Central memory CD8-positive, alpha-beta T cell (primary cell): ENCODE measurements at places on chromosomes 5 and 9.
A peak's percentile ranks its signal among the peaks of the same experiment; 100 is the strongest.

DNA sequence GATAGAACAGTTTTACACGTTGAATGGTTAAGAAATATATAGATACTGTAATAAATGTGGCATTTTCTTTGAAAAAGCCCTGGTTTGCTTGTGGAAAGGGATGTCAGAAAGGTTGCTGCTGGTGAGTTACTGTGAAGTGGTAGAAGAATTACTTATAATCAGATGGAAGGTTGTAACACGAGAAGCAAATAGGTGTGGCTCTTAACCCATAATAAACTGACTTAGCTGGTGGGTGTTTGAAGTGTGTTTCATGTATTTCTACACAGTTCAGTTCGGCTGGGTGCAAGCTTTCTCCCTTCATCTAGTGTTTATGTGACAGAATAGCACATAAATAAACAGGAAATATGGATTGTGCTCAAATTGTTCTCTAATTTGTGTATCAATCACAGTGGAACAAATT lies 5.5 kb downstream of the CNOT6 start:
- H3K4me1 ChIP-seq, result peaks cover 18% of the 10 kb centered on the region
- peaks cover 5% of the 10 kb centered on the region for H3K36me3 ChIP-seq
- no peak for DNase-seq
- H3K27me3 ChIP-seq, result no peaks in the 10 kb centered on the region
- H3K4me3 ChIP-seq, result no peak overlapping the region

DNA sequence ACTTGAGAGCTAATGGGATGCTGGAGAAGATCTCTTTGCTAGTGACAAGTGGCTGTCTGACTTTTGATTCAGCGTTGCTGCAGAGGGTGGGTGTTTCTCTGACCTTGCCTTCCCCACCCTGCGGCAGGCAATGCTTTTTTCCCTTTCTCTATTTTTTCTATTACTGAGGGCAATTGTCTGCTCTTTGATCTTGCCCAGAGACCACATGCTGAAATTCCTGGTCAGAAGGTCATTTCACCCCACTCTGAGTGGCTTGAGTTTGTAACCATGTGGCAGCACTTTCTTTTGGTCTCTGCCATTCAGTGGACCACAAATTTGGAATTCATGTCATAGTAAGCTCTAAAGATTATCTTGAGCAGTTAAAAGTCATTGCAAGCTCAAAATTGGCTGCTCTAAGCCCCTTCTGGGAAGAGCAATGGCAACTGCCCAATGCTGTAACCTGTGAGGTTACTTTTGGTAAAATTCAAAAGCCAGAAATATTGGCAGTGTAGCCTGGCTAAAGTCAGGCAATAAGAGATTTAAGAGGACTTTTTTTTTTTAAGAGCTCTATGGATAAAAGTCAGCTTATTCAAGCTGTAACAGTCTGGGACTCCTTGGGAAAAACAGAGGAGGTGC lies 30.4 kb upstream of the MTMR12 start:
- H3K27me3 ChIP-seq, result peaks cover 15% of the 10 kb centered on the region
- no peaks in the 10 kb centered on the region for H3K4me1 ChIP-seq
- no peaks in the 10 kb centered on the region for H3K36me3 ChIP-seq
- H3K4me3 ChIP-seq, result no peak overlapping the region

DNA sequence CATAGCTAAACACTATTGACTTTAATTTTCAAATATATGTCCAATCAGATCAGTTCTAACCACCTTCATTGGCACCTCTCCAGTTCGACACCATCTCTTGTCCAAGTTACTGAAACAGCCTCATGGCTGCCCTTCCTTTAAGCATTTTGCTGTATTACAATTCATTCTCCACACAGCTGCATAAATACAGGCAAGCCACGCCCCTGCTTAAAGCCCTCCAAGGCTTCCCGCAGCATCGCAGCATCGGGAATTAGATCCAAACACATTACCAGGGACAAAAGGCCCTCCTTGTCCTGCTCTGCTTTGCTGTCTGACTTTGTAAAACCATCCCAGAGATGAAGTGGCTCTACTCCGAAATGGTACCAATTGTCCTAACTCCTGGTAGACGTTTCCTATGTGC lies 75.1 kb upstream of the RAI14 start:
- H3K27ac ChIP-seq, result no peak overlapping the region
- DNase-seq, result no peak
- H3K27me3 ChIP-seq, result peaks cover 55% of the 10 kb centered on the region

DNA sequence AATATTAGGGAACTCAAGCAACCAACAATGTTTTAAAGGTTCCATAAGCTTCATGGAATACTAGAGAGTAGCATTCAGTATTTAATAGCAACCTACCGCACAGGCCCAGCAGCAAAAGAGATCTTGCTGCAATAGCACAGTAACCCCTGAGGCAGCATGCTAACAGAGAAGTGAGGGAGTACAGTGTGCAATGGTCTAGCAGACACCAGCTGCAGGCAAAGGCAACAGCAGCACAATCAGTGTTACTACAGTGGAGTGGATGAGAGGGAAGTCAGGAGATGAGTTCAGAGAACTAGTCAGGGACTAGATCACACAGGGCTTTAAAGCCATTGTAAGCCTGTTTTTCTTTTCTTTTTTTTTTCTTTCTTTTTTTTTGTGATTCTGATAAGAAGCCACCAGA lies 2.8 kb downstream of the TICAM2 start:
- H3K4me1 ChIP-seq, result peaks cover 25% of the 10 kb centered on the region
- no peak overlapping the region for H3K4me3 ChIP-seq
- H3K36me3 ChIP-seq, result peaks cover 7% of the 10 kb centered on the region
- peak overlapping the region; percentile 14 for H3K27ac ChIP-seq
- DNase-seq, result no peak

GRCh38 chr5:60287174-60287771 lies 393.7 kb upstream of the PDE4D start:
- no peak overlapping the region for H3K4me3 ChIP-seq
- H3K36me3 ChIP-seq, result no peaks in the 10 kb centered on the region
- no peaks in the 10 kb centered on the region for H3K27me3 ChIP-seq
- DNase-seq, result no peak

- DNase-seq, result no peak
- peaks cover 30% of the 10 kb centered on the region for H3K27me3 ChIP-seq
- no peak overlapping the region for H3K4me3 ChIP-seq
- no peak overlapping the region for H3K27ac ChIP-seq
- H3K4me1 ChIP-seq, result no peaks in the 10 kb centered on the region
Measured at GRCh38 chr9:7287065-7287464, 512.5 kb downstream of the DMAC1 start.

DNA sequence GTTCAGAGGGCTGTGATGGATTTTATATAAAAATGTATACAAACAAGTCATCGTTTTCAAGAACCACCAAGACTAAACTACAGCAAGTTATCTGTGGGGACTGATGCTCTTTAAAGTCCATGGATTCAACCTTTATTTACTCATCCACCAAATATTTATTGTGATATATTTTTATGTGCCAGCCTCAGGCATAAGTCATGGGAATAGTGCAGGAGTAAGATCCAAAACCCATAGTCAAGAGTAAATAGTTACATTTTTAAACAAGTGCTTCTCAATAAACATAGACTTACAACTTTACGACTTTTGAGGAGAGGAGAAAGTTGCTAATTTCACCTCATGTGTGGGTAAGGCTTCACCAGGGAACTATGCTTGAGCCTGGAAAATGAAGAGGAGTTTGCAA lies 24.6 kb downstream of the MACIR start:
- H3K4me1 ChIP-seq, result no peaks in the 10 kb centered on the region
- no peak for DNase-seq
- H3K36me3 ChIP-seq, result no peaks in the 10 kb centered on the region
- no peak overlapping the region for H3K4me3 ChIP-seq
- H3K27ac ChIP-seq, result no peak overlapping the region
- H3K27me3 ChIP-seq, result no peaks in the 10 kb centered on the region

DNA sequence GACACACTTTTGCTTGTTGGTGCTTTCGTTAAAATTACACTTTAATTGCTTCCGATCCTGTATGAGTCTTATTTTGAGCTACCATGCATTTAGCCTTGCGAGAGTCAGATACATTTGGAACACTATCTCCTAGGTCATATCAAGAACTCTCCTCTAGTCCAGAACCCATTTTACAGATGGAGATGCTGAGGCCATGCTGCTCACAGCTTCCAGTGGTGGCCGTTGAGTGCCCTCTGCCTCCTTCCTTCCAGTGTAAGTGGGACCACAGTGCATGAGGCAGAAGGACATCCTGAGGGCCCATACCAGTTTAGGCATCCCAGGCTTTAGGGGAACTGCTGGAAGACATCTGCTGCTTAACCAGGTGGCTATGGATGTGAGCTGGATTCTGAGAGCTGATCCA lies 6.9 kb downstream of the CCNI2 start:
- H3K36me3 ChIP-seq, result peaks cover 2% of the 10 kb centered on the region
- H3K27ac ChIP-seq, result no peak overlapping the region

- no peak overlapping the region for H3K27ac ChIP-seq
- peaks cover 17% of the 10 kb centered on the region for H3K4me1 ChIP-seq
- DNase-seq, result no peak
- no peak overlapping the region for H3K4me3 ChIP-seq
Measured at GRCh38 chr5:95777441-95777840, 45.1 kb downstream of the GLRX start.

GRCh38 chr9:87381050-87381711 lies 116.5 kb upstream of the DAPK1 start:
- H3K4me1 ChIP-seq, result no peaks in the 10 kb centered on the region
- no peak overlapping the region for H3K27ac ChIP-seq
- DNase-seq, result no peak
- H3K36me3 ChIP-seq, result no peaks in the 10 kb centered on the region

DNA sequence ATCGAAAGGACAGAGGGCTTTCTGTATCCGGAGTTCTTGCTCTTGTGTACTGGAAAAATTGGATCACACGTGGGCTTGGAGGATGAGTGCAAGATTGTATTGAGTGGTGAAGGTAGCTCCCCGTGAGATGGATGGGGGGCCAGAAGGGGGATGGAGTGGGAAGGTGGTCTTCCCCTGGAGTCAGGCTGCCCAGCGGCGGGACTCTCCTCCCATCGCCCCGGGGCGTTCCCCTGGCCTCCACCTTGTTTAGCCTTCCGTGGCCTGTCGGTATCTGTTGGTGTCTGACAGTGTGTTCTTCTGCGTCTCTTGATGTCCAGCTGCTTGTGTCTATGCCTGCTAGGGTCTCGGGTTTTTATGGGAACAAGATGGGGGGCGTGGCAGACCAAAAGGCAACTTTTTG lies 54.6 kb upstream of the GABRA6 start:
- no peaks in the 10 kb centered on the region for H3K4me1 ChIP-seq
- no peaks in the 10 kb centered on the region for H3K27me3 ChIP-seq
- DNase-seq, result no peak
- no peak overlapping the region for H3K27ac ChIP-seq
- H3K4me3 ChIP-seq, result no peak overlapping the region
- H3K36me3 ChIP-seq, result no peaks in the 10 kb centered on the region

GRCh38 chr5:87393331-87393730 lies 19.4 kb downstream of the CCNH start:
- no peak overlapping the region for H3K27ac ChIP-seq
- H3K4me1 ChIP-seq, result peaks cover 31% of the 10 kb centered on the region
- no peak overlapping the region for H3K4me3 ChIP-seq
- DNase-seq, result no peak
- no peaks in the 10 kb centered on the region for H3K27me3 ChIP-seq

DNA sequence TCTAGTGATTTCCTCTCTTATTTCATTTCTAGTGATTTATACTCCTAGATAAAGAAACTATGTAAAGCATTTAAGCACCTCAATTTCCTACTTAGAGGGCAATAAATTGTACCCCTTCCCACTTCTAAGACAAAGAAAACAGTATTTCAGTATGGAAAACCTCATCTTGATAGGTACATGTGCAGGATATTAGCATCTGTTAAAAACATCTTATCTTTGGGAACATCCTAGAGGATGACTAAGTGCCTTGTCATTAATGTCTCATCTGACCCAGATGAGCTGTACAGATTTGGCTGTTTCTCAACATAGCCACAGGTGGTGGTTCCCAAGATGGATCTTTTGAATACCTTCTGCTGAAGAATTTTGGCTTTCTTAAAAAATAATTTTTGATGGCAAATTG lies 5.7 kb downstream of the MEGF10 start:
- no peak overlapping the region for H3K27ac ChIP-seq
- no peaks in the 10 kb centered on the region for H3K36me3 ChIP-seq
- H3K4me3 ChIP-seq, result no peak overlapping the region

DNA sequence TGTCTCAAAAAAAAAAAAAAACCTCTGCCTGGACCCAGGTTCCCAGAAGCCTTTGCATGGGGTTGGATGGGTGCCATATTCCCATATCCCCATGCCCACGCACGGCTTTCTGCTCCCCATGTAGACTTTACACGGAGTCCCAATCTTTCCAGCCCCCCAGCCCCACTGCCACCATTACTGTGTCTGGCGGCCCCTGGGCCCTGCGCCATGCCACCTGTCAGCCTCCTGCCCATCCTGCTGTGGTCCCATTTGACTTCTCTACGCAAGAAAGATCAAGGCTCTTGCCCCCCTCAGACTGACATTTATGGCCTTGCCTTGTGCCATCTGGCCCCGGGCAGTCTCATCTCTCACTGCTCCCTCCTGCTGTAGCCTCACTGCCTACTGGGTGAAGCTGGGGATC lies 6.5 kb upstream of the AK1 start:
- H3K4me1 ChIP-seq, result peaks cover 24% of the 10 kb centered on the region
- H3K27me3 ChIP-seq, result no peaks in the 10 kb centered on the region
- H3K4me3 ChIP-seq, result no peak overlapping the region
- peak overlapping the region; percentile 73 for H3K27ac ChIP-seq

DNA sequence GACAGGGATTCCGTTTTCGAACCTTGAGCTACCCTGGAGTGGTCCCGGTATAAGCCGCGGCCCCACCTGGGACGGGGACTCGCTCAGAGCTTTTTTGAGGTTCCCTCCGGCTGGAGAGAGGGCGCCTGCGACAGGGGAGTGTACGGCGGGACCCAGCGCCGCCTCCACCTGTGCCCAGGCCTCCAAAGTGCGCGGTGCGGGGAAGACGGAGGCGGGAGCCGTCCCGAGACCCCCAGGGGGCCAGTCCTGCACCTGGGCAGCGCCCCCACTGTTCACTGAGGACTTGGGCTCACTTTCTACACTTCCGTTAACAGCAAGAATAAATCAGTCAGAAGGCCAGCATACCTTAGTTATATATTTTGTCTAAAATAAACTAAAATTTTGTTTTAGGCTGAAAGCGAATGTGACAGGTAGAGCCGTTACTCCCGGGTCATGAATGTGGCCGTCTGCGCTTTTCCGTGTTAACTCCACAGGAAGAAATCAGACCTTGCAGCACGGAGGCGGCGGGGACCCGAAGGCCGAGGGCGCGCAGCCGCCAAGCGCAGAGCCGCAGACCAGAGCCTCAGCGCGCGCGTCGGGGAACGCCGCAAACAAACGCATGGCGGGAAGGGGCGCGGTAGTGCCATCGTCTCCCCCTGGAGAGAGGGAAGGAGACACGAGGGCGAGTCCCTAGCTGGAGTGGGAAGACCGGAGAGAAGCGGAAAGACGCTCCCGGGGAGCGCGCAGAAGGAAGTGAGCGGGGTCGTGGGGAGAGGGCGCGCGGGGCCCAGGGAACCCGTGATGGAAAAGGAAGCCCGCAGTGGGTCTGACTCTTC lies 14.1 kb downstream of the TRIM7 start:
- no peak for DNase-seq
- H3K4me1 ChIP-seq, result peaks cover 51% of the 10 kb centered on the region

GRCh38 chr9:132488626-132489025 lies 78.6 kb downstream of the CFAP77 start:
- DNase-seq, result no peak
- peaks cover 36% of the 10 kb centered on the region for H3K4me1 ChIP-seq
- no peak overlapping the region for H3K4me3 ChIP-seq
- H3K27me3 ChIP-seq, result peaks cover 62% of the 10 kb centered on the region
- peaks cover 5% of the 10 kb centered on the region for H3K36me3 ChIP-seq

GRCh38 chr9:27157736-27158135 lies 48.7 kb downstream of the TEK start:
- no peaks in the 10 kb centered on the region for H3K36me3 ChIP-seq
- no peaks in the 10 kb centered on the region for H3K27me3 ChIP-seq
- no peak overlapping the region for H3K27ac ChIP-seq
- no peak overlapping the region for H3K4me3 ChIP-seq
